Activated B cell treated with CpG ODN at 0.5 μM for 24 hours (primary cell): ENCODE measurements at places on chromosomes 6 and 20. TPM values are rescaled to one million over a fixed set of nuclear protein-coding genes. Genes with fewer than 3 reads are reported as not detected.

The CST5 gene
- not detected in 2 replicates for total RNA-seq

The MICB gene
- 17.2 and 17.6 TPM in 2 replicates for total RNA-seq

GRCh38 chr6:135506270-135506997, 8.9 kb upstream of the AHI1 start:
- H3K27ac ChIP-seq, result no peak overlapping the region
- H3K36me3 ChIP-seq, result no peaks in the 10 kb centered on the region
- H3K4me3 ChIP-seq, result no peak overlapping the region

DNA sequence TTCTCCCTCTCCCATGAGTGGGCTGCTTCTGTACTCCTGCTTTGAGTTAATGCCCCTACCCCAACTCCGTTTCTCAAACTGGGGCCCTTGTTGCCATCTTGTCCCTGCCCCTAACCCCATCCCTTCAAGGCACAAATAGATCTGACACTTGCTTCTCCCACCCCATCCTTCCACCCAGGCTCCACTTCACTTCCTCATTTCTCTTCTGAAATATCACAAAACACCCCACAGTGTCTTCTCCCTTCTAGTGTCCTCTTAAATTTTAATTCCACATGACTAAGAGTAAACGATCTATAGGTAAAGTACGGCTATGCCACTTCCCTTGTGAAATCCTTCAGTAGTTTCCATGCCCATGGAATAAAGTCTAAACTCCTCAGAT, 571.6 kb upstream of the NOX3 start:
- peaks cover 4% of the 10 kb centered on the region for H3K36me3 ChIP-seq
- peak overlapping the region; percentile 0 for H3K27ac ChIP-seq

- no peak overlapping the region for H3K27ac ChIP-seq
- H3K4me1 ChIP-seq, result peaks cover 4% of the 10 kb centered on the region
- H3K4me3 ChIP-seq, result no peak overlapping the region
- H3K36me3 ChIP-seq, result peaks cover 2% of the 10 kb centered on the region
- H3K27me3 ChIP-seq, result no peaks in the 10 kb centered on the region
These were observed 71.3 kb downstream of the DZANK1 start for GRCh38 chr20:18395544-18395943.

The ZNF322 gene
- total RNA-seq, result 18.9 and 20.4 TPM in 2 replicates

DNA sequence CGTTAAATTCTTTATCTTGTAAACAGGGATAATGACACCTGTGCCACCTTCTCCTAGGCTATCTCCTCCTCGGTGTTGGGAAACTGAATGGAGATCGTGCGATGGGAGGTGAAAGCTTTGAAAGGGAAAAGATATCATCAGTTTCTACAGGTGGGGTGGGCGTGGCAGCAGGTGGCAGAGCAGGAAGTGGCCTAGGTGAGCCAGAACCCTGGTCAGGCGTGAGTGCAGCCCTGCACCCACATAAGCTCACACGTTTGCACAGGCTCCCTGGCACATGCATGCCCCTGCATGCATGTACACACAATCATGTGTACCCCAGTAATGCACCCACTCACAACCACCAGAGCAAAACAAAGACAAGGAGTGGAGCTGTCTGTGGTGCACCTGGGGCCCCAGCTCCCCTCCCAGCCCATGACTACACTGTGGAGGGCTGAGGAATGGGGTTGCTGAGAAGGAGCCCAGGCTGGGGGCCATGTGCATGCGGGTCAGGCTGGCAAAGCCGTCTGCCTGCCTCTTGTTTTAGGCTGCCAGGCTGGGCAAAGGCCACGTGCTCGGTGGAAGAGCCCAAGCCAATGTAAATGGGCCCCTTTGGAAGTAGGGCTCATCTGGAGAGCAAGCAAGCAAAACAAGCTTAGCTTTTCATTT, 61.5 kb downstream of the TFAP2C start:
- H3K36me3 ChIP-seq, result no peaks in the 10 kb centered on the region
- no peak overlapping the region for H3K4me3 ChIP-seq
- no peaks in the 10 kb centered on the region for H3K4me1 ChIP-seq
- peaks cover 4% of the 10 kb centered on the region for H3K27me3 ChIP-seq
- no peak overlapping the region for H3K27ac ChIP-seq
- DNase-seq, result no peak

DNA sequence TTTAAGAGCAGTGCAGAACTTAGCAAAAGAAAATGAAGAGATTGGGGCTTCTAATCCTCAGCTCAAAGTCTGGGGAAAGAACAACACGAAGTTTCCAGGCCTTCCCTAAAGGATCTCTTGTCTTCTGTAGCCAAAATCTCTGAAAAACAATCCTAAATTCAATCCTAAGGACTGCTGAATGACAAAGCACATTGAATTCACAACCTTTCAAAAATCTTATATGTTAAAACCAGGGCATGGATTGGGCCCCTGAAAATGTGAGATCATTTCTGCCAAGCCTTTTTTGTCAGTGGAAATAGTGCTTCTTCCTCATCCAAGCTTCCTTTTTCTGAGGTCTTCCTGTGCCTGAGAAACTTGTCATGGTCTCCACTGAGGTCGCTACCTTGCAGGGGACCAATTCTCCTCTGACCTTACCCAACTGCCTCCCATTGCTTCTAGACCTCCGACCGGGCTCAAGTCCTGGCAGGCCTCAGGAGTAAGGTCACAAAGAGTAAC, 126.2 kb upstream of the ARID1B start:
- H3K27ac ChIP-seq, result no peak overlapping the region
- no peaks in the 10 kb centered on the region for H3K36me3 ChIP-seq
- H3K4me1 ChIP-seq, result peaks cover 21% of the 10 kb centered on the region
- DNase-seq, result no peak
- no peak overlapping the region for H3K4me3 ChIP-seq

DNA sequence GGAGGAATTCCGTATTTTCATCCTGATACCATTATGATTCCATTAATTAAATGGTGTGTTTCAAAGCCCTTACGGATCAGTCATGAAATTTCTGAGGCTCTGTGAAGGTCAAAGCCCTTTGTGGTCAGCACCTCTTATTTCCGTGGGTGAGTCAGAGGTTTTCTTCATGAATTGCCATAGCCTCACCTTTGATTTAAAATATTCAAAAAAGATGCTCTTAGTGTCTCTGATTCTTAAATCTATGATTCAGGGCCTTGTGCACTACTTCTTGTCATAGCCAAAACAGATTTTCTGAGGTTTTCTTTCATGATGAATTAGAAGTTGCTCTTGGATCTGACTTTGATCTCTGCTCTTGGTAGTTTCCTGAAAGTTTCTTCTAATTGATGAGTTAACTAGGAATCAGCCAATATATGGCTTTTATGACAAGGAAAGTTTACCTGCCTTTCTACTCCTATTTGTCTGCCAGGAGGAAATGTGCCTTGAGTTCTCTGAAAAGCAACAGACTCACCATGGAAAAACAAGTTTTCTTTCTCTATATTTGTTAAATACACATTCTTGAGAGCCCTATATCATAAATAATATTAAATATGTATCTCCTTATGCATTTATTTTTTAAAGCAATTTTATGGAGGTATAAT, 613.0 kb downstream of the UTRN start:
- H3K4me3 ChIP-seq, result no peak overlapping the region
- no peaks in the 10 kb centered on the region for H3K27me3 ChIP-seq
- DNase-seq, result no peak
- H3K4me1 ChIP-seq, result no peaks in the 10 kb centered on the region
- no peak overlapping the region for H3K27ac ChIP-seq

GRCh38 chr6:21438986-21439352, 154.6 kb upstream of the SOX4 start:
- no peaks in the 10 kb centered on the region for H3K27me3 ChIP-seq
- peak overlapping the region; percentile 72 for H3K4me3 ChIP-seq
- DNase-seq, result no peak
- H3K36me3 ChIP-seq, result no peaks in the 10 kb centered on the region
- H3K4me1 ChIP-seq, result peaks cover 20% of the 10 kb centered on the region

The CPNE5 gene
- 57.8 and 59.1 TPM in 2 replicates for total RNA-seq

DNA sequence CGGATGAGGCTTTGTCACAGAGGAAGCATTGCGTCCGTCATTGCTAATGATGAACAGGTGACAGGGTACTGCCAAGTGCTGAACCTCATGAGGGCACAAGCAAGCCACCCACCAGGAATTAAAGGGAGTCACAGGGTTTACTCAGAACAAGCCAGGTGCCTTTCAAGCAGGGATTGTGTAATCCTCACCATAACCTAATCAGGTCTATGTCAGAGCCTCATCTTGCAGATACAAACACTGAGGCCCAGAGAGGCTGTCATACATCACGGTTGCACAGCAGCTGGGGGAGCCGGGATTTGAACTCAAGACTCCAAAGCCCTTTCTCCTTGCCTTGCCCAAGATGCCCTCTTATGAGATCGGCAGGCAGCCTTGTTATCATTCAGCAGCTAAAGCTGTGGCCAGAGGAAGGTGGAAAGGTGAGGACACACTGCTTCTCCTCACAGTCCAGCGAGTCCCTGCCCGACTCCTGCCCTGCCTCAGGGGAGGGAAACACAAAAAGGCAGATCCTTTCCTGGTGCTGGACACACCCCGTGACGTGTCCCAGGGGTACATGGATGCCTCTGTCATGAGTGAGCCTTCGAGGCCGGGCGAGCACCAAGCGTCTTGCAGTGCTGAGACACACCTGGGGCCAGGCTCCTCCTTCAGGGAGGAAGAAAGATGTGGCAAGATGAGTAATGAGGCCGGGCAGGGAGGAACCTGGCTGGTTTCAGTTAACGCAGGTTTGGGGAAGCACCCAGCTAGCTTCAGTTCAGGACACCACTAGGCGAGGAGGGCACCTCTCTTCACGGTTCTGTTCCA, 214.9 kb downstream of the LY86 start:
- peak overlapping the region; percentile 4 for H3K4me3 ChIP-seq
- H3K4me1 ChIP-seq, result peaks cover 81% of the 10 kb centered on the region
- H3K36me3 ChIP-seq, result no peaks in the 10 kb centered on the region
- DNase-seq, result peak; percentile 56
- no peaks in the 10 kb centered on the region for H3K27me3 ChIP-seq

The C6orf163 gene
- total RNA-seq, result 5.7 and 6.8 TPM in 2 replicates

DNA sequence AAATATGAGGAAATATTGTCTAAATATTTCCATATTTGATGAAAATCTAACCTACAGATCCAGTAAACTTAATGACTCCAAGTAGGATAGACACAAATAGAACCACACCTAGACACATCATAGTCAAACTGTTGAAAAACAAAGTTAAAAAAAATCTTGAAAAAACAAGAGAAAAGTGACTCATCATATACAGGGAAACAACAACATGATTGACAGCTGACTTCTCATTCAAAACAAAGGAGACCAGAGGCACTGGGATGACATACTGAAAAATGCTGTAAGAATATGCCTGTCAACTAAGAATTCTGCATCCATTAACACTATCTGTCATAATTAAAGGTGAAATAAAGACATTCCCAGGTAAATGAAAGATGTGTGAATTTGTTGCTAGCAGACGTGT, 38.8 kb downstream of the BMP2 start:
- no peak for DNase-seq
- no peaks in the 10 kb centered on the region for H3K36me3 ChIP-seq
- no peaks in the 10 kb centered on the region for H3K27me3 ChIP-seq
- no peak overlapping the region for H3K27ac ChIP-seq
- H3K4me3 ChIP-seq, result no peak overlapping the region

GRCh38 chr6:53984581-53984980, 126.7 kb upstream of the MLIP start:
- H3K4me3 ChIP-seq, result no peak overlapping the region
- no peaks in the 10 kb centered on the region for H3K4me1 ChIP-seq
- H3K27ac ChIP-seq, result no peak overlapping the region
- DNase-seq, result no peak
- H3K36me3 ChIP-seq, result no peaks in the 10 kb centered on the region

DNA sequence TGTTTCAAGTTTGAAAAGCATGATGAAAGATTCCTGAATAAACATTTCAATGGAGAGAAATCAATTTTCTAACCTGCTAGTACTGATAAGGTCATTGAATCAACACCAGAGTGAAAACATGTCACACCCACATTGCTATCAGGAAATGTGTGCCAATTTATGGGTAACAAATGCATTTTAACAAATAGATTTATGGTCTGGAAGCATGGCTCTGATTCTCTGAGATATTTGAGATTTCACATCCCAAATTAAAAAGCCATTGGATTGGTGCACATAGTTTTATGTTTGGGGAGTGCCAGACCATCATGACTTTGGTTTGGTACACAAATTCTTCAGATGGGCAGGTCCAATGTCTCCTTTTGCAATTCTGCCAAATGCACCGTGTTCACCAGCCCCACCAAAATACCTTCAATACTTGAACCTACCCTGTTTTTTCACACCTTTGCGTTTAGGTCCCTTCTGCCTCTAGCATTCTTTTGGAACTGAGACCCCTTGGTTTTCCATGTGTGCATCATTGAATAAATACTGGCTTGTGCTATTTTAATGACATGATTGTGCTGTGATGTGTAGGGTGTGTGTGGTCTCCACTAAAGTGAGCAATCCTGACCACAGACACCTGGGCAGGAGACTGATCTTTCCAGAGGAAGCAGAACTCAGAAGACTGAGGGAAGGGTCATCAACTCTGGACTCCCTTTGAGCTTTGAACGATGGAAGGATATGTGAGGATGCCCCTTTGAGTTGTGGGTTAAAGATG, 20.4 kb downstream of the IL20RA start:
- no peak overlapping the region for H3K4me3 ChIP-seq
- H3K36me3 ChIP-seq, result no peaks in the 10 kb centered on the region
- no peaks in the 10 kb centered on the region for H3K4me1 ChIP-seq
- no peak overlapping the region for H3K27ac ChIP-seq
- DNase-seq, result no peak
- peaks cover 30% of the 10 kb centered on the region for H3K27me3 ChIP-seq

- peak overlapping the region; percentile 19 for H3K4me3 ChIP-seq
- no peaks in the 10 kb centered on the region for H3K27me3 ChIP-seq
- H3K27ac ChIP-seq, result peak overlapping the region; percentile 94
- H3K36me3 ChIP-seq, result peaks cover 30% of the 10 kb centered on the region
- peak; percentile 40 for DNase-seq
These were observed 23.5 kb downstream of the PLEKHG1 start for GRCh38 chr6:150622941-150623874.

The RNF146 gene
- total RNA-seq, result 32.9 and 35.3 TPM in 2 replicates

GRCh38 chr6:83252719-83253118, 59.6 kb downstream of the RWDD2A start:
- H3K27ac ChIP-seq, result no peak overlapping the region
- no peak for DNase-seq
- no peak overlapping the region for H3K4me3 ChIP-seq
- no peaks in the 10 kb centered on the region for H3K36me3 ChIP-seq
- peaks cover 7% of the 10 kb centered on the region for H3K27me3 ChIP-seq

DNA sequence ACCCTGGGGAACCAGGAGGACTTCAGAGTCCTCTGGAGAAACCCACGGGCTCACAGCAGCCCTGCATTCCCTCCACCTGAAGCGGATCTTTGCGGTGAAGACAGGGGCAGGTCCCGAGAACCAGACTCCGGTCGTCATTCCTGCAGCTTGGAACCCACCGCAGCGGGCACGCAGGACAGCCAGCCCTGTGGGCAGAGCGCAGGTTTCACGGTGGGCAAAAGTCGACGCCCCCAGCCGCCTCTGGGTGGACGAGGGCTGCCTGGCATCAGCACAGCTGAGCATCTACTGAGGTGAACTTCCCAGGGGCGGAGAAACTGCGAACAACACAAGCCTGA, 118.3 kb downstream of the PSMB1 start:
- no peak overlapping the region for H3K27ac ChIP-seq
- no peaks in the 10 kb centered on the region for H3K36me3 ChIP-seq
- no peak overlapping the region for H3K4me3 ChIP-seq
- DNase-seq, result no peak
